Activated gamma-delta T cell (primary cell): ENCODE measurements at places on chromosomes 11 and 22.

DNA sequence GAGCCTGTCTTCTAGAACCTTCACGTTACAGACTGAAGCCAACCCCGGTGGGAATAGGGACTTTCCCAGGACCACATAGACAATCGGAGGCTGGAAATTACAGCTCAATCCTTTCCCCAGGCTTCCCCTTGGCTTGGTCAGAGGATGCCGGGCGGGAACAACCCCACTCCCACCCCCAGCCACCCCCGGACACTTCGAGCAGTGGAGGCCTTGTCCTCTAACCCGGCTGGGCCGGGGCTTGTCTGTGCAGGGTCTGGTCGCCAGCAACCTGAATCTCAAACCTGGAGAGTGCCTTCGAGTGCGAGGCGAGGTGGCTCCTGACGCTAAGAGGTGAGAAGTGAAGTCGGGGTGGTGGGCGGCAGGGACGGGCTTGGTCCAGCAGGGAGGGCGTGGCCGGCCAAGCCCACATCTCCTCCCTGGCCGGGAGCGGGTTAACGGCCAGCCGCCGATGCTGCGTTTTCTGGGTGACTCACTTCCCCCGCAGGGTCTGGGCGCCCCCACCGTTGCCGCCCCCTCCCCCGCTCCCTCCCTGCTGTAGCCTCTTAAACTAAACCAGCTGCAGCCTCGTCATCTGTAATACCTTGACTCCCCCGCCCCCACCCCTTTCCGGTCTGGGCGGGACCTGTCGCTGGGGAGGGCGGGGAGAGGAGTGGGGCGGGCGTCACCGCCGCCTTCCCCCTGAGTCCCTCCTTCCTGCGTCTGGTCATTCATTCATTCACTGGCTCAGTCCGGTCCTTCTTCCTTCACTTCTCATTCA, 1.5 kb downstream of the LGALS1 start:
- DNase-seq: peak; percentile 86

GRCh38 chr11:48150213-48150612, 66.4 kb upstream of the OR4B1 start:
- DNase-seq: no peak

DNA sequence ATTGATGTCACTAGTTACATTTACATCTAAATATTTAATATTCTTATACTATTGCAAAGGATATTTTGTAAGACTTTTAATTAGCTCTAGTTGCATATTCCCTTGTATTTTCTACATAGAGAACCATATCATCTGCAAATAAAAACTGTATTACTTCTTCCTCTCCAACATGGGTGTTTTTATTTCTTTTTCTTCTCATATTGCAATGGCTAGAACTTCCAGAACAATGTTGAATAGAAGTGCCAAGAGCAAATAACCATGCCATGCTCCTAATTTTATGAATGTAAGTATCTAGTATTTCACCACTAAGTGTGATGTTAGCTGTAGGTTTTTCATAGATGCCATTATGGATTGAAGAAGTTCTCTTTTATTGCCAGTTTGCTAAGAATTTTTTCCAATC, 321.8 kb upstream of the NCAM1 start:
- no peak for DNase-seq

GRCh38 chr11:124676386-124676785, 2.7 kb downstream of the SPA17 start:
- no peak for DNase-seq

GRCh38 chr11:130457623-130458409, 9.4 kb downstream of the ADAMTS15 start:
- no peak for DNase-seq

DNA sequence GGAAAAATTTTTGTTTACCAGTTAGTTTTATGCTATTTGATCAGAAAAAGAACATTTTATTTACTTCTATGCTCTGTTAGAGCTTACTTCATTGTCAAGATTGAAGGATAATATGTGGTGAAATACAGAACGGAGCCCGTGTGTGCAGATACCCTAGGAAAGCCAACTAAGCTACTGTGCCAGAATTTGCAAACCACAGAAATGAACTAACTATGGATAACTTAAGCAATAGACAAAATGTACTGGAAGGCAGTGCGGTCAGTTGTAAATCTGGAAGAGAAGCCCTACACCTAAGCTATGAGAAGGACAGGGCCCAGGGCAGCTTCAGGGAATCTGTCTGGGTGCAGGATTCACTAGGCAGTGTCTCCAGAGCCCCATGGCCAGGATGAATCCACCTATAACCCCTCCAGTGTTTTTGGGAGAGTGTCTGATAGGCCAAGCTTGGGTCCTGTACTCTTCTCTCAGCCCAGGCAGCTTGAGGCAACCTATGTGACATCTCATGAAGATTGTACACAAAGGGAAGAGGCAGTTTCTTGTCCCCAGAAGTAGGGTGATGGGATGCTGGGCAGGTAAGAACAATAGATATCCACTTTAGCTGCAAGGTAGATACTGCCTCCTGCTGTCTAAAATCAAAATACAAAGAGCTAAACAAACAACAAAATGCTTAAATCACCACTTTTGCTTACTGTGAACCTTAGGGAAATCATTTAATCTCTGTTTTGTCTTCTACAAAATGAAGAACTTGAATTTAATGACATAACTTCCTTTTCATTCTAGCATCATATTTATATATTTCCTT, 12.1 kb downstream of the MMP7 start:
- no peak for DNase-seq

- DNase-seq: no peak
Observed at GRCh38 chr22:45529971-45530575, 27.4 kb downstream of the FBLN1 start.

DNA sequence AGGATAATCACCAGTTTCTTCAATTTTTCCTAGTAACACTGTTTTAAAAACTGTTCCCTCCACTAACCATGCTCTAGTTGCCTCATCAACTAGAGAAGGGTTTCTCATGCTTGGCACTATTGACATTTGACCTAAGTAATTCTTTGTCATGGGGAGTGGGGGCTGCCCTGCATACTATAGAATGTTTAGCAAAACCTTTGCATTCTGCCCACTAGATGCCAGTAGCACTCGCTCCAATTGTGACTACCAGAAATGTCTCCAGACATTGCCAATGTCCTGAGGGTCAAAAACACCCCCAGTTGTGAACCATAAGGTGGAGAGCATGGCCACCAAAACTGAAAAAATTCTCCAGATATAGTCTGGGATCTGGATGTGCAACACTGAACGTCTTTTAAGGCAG, 27.6 kb upstream of the BMAL1 start:
- no peak for DNase-seq

- no peak for DNase-seq
Observed at GRCh38 chr11:61019832-61020405, 48.4 kb downstream of the CD6 start.

DNA sequence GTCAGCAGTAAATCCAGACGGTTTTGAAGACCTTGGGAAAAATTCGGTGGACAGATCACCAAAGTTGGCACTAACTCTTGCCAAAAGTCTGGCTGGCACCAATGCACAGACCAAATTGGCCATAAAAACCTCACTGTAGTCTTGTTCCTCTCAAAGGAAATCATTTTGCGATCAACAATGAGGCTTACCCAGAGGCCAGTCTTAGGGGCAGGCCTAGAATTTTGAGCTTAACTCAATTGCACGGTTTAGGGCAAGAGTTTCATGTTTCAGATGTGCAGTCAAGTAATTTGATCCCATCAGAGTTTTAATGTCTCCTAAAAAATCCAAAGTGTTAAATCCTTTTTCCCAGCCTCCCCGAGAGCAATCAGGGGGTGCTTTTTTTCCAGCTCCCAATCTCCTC, 19.0 kb downstream of the MPPED2 start:
- DNase-seq: no peak

DNA sequence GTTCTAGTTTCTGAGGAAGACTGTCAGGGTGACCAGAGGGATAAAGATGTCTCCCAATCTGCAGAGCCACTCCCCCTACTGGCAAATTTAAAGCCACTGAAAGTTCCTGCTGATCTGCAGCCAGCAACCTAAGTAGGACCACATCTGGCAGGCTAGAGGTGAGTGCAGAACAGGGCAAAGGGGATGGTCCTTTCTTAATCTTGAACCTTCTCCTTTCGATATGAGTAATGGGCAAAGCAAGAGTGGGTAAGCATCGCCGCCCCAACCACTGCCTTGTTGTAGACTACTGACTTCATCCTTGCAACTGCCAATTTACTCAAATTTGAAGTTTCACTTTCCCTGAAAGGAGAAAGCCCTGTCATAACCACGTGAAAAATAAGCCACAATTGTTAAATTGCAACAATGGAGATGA, 30.7 kb downstream of the SCUBE2 start:
- no peak for DNase-seq

DNA sequence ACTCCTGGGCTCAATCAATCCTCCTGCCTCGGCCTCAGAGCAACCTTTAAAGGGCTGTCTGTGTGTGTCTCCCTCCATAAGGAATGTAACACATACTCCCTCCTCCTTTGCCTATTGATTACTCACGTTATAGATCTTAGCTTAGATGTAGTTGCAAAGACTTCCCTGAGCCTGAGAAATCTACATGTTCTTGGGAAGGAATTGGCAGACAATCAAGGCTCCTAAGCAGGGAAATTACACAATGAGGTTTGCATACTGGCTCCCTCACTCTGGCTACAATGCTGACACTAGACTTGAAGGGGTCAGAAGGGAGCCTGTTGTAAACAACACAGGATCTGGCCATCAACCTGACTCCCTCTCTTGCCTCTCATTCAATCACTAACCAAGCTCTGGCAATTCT, 5.2 kb upstream of the OLFML1 start:
- no peak for DNase-seq

GRCh38 chr11:61480994-61481335, 27.6 kb upstream of the LRRC10B start:
- DNase-seq: no peak
